T-helper 9 cell (primary cell): ENCODE measurements at places on chromosomes 6 and 20.

DNA sequence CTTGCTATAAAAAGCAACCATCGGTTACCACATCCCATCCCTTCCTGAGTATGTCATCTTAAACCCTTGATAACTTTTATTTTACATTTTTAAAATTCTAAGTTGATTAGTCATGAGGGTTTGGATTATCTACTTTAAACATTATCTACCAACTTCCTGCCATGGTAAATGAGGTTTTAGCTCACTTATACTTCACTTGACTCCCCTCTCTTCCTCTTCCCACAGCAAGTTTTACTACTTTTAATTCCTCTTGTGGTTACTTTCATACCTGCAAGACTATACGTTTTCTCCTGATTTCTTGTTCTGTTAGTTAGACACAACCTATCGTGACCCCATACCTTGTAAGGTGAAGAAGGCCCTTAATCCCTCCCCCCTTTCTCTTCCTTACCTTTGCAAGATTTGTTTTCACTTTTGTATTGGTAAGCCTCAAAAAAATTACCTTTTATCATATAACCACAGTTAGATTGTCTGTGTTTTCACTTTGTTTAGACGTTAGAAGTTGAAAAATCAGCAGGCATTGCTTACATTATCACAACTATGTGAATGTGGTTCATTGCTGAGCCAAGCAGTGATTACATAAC lies 60.1 kb upstream of the OGFRL1 start:
- no peak for DNase-seq

- DNase-seq = no peak
Measured at GRCh38 chr20:63208346-63208909, 7.5 kb downstream of the YTHDF1 start.

GRCh38 chr6:14061643-14062042 lies 55.9 kb upstream of the CD83 start:
- no peak for DNase-seq

DNA sequence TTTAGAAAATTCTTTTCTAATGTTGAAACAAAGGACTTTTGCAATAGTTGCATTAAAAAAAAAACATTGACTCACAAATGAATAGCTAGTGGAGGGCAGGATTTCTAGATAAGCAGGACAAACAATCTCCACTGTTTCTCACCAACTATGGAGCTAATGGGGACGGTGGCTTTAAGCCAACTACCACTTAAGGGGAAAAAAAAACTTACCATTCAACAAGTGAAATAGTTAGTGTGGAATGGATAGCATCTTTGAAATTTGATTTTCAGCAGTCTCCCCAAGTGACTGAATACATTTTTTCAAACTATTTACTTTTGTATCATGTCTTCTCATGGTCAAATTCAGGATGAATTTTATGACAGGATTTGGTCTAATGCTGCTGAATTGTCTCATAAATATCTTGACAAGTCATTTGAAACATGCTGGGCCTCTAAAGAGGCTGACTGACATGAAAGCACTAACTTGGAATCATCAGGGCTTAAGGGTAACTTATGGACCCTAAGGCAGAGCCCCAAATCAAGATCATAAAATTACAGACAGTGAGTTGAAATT lies 100.5 kb downstream of the EYA4 start:
- DNase-seq = no peak

DNA sequence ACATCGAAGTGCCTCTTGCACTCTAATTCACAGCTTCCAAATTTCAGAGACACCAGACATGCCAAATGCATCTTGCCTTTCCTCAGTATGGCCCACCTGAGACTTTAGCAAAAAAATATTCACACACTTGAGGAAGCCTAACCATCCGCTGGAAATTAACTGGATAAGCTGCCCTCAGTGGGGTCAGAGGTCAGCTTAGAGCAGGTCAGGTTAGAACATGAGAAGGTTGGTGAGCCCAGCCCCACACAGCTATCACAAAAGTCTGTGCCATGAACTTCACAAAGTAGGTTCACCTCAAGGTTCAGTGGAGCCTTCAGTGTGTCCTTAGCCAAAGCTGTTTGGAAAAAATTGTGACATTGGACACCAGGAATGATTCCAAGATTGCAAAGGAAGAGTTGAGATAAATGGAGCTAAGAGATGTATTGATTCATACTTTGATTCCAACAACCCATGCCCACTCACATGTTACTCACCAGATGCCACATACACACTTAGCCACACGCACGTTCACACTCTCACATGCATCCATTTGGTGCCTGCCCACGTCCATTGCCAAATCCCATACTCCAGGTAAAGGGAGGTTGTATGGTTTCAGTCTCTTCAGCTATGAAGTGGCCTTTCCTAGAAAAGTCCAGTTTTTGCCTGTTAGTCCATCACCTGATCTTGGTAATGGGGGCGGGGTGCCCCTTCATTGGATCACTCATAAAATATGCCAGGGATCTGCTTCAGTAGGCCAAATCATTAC lies 11.1 kb downstream of the BAK1 start:
- DNase-seq = no peak

GRCh38 chr6:163940705-163941623 lies 526.4 kb downstream of the QKI start:
- no peak for DNase-seq

GRCh38 chr6:52551483-52552277 lies 25.2 kb downstream of the TRAM2 start:
- DNase-seq = no peak

GRCh38 chr6:119043783-119044182 lies 34.7 kb downstream of the FAM184A start:
- no peak for DNase-seq

GRCh38 chr20:56091628-56092234 lies 86.4 kb upstream of the CBLN4 start:
- DNase-seq = no peak

GRCh38 chr6:593907-594212 lies 63.0 kb downstream of the HUS1B start:
- no peak for DNase-seq

GRCh38 chr6:25130518-25130917 lies 148.7 kb upstream of the CARMIL1 start:
- no peak for DNase-seq

- DNase-seq = no peak
Measured at GRCh38 chr6:160420253-160420968, 72.2 kb downstream of the SLC22A3 start.

DNA sequence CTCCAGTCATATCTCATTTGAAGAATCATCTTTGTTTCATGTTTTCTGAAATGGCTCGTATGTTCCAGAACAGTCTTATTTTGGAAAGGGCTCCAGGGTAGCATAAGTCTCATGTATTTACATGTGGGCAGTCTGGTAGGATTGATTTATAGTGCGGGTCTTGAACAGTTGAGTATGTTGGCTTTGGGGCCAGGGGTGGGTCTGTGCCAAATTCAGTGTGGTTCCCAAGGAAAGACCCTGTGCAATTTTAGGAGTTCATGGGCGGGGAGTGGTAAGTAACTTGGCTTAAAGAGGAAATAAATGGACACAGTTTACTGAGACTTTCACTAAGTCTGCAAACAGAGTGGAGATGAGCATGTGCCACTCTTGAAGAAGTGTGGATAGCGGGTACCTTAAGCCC lies 7.7 kb downstream of the FNDC1 start:
- DNase-seq = no peak

- no peak for DNase-seq
Measured at GRCh38 chr20:14609328-14610221, 272.2 kb upstream of the FLRT3 start.

DNA sequence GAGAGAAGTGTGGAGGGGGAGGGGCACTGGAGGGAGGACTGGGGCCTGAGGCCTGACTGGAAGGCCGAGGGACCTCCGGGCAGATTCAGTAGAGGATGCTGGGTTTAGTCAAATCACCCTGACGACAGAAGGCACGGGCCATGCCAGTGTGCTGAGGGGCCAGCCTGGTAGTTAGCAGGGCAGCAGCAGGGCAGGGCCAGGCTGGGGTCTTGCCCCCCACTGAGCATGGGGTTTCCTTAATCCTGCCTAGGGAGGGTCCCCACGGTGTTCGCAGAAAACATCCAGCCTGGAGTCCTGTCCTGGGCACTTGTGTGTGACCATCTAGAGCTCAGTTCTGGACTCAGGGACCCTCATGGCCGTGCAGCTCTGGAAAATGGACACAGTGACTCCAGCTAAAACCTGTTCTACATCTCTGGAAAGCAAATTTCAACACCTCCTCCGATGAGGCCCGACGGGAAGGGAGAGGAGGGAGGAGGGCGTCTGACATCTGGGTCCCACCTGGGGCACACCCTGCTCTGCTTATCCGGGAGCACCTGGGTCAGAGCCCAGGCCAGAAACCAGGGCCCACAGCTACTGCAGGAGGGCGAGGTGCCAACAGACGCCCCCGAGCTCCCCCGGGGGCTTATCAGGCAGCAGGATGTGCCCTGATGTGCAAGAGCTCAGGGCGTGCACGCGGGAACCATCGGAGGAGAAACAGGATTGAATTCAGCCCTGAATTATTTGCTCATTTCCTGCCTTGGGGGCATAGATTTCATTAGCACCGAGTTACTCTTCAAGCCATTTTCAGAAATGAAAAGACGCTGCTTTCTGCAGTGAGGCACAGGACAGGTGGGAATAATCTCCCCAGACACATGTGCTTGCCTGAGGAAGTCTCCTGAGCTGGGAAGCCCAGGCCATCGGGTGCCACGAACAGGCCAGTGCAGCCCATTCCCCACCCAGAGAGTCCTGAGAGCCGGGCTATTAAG lies 78.0 kb upstream of the MPC1 start:
- DNase-seq = no peak

DNA sequence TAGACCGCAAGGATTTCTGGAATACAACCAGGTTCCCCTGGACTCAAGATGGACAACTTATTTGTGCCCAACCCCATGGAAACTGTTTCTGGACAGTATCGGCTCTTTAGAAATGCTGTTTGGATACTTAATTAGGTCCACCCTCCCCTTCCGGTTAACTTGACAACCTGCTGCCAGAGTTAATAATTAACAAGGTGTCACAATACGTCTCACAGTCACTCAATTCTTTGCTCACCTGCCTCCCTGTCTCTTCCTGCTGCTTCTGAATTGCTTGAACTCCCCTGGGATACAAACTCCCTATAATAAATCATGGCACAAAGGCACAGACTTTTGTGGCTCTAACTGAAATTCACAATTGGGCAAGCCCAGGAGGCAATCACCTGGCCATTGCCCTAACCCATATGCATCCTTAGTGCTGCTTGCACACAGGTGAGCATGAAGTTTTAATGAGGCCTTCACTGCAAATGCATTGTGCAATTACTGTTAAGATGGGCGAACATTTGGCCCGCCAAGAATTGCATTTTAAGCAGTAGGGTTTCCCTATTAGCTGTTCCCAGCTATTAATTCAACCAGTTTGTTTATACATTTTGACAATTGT lies 504.4 kb upstream of the NOX3 start:
- no peak for DNase-seq

GRCh38 chr6:147910281-147910680 lies 401.8 kb downstream of the SAMD5 start:
- DNase-seq = no peak

DNA sequence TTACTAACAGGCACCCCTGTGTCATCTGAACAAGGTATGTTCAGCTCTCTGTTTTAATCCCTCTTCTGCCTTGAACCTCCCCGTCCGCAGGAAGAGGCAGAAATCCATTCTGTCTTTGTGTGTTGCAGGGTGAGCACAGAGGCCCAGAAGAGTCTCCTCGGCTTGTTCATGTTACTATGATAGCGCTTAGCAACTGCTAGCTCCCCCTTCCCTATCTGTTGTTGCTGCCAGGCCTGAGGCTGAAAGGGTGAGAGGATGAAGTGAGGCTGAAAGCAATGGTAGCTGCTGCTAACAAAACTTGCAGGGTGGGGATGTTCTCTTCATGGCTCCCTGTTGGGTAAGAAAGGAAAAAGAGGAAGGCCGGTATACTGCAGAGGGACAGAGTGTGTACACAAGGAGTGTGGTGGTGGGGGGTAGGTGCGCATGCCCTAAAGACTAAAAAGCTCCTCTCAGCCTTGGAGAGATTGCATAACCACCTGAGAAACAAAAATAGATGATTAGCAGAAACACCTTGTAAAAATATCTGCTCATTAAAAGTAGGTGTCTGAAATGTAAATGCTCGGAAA lies 55.2 kb upstream of the CITED2 start:
- DNase-seq = no peak

- no peak for DNase-seq
Measured at GRCh38 chr6:28824793-28825731, 98.7 kb downstream of the TRIM27 start.

- no peak for DNase-seq
Measured at GRCh38 chr6:53894091-53894490, 99.3 kb downstream of the LRRC1 start.

DNA sequence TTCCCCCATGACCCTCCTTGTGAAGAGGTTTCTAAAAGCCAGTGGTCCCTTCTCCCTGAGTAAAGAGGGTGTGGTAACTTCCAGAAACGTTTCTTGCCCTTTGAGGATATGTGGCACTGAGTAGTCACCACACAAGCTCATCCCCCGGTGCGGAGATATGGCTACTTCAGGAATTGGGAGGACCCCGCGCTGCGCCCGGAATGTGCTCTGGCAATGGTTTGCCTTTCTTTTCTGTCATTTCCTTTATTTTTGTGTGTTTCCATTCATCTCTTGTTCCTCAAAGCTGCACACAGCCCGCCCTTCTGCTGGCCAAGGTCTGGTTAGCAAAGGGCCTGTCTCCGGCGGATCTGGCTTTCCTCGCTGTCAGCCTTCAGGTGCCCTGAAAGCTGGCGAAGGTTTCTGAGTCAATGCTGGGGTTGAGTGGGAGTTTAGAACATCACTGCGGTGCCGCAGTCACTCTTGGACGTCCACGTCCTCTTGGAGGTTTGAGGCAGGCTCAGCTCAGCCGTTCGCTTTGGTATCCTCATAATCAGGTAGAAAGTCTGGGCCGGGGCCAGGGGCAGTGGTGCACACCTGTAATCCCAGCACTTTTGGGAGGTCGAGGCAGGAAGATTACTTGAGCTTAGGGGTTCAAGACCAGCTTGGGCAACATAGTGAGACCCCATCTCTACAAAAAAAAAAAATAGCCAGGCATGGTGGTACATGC lies 67.2 kb downstream of the TCP11 start:
- no peak for DNase-seq

GRCh38 chr20:48681201-48681872 lies 146.5 kb downstream of the PREX1 start:
- no peak for DNase-seq

GRCh38 chr20:52031206-52031562 lies 160.4 kb downstream of the ZFP64 start:
- DNase-seq = no peak

GRCh38 chr6:27720607-27721580 lies 191.3 kb downstream of the OR2B2 start:
- no peak for DNase-seq

DNA sequence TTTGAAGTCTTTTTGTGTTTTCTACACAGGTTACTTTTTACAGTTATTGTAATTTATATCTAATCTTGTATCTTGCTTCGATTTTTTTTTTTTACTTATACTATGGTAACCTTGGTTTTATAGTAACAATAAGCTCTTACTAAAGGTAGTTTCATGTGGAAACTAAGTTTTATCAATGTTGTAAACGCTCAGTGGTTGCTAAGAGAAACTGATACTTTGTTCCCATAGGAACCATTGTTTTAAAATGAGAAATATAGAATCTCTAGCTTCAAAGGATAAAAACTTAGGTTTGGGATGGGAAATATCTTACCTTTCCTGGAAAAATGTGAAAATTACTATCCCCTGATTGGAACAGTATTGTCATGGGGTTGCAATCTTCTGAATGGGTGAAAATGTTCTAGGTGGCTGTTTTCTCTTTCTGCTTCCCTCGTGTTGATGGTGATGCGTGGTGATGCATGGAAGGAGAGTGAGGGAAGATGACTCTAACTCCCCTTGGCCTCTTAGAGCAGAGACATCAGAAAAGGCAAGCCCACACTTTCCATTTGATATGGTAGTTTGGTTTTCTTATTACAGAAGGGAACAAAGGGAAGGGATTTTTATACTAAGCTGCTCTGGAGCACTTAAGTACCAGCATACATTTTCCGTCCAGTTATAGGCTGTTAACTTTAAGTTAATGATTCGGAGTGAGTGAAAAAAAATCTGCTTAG lies 23.5 kb upstream of the BACH2 start:
- DNase-seq = no peak
